ENCODE measurements at places on chromosomes 5 and 9.

- no peak for DNase-seq
These were observed 3.4 kb upstream of the CTSL start for GRCh38 chr9:87722393-87723088.

GRCh38 chr9:8259028-8259427 is 459.4 kb upstream of the DMAC1 start:
- DNase-seq, result no peak

DNA sequence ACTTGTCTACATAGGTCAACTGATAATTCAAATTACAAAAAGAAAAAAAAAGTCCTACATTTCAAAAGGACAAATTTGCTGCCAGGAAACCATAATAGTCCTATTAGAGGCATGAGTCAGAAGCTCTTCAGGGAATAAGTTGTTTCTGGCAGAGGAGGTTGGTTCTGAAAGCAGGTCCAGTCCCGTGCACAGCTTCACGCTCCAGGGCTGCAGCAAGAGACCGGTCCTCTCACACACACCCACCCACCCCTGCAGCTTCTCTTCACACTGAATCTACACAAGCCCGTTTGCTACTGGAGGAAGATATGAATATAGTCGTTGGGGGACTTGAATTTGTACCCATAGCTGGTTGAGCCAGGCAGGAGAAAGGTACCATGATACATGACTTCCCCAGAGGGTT is 36.9 kb upstream of the SLC1A3 start:
- DNase-seq, result no peak

DNA sequence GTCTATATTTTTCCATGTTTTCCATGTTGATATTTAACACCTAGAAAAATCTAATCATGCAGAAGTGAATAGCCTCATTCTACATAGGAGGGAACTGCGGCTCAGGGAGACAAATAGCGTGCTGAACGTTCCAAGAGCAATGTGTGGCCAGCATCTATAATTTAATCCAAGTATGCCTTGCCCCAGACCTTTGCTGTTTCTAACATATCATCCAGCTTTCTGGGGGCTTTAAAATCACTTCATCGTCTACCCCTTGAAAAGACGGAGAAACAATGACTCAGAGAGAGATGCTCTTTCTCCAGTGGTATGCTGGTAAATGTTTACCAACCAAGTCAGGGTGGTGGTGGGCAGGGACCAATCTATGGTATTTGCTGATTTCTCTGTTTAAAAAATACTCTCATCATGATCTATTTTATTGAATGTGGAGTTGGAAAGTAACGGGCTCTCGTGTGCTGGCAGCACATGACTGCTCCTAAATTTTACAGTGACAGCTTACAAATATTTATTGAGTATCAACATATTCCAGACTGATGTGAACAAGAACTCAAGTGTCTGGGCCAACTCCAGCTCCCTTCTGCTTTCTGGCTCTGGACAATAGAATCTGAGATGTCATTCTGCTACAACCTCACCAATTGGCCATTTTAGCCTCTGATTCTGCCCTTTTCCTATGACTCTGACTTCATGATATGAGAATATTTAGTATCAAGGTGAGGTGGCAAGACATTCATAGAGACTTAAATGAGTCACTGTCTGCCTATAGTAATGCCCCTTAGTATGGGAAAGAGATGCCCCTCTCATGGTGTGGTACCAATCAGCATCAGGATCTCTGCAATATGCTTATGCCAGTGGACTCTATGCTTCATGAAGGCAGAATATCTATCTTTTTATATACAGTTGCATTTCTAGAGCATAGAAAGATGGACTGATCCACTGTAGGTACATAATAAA is 407.4 kb upstream of the TNC start:
- no peak for DNase-seq

GRCh38 chr9:3809724-3810123 is 283.9 kb upstream of the RFX3 start:
- DNase-seq, result no peak

DNA sequence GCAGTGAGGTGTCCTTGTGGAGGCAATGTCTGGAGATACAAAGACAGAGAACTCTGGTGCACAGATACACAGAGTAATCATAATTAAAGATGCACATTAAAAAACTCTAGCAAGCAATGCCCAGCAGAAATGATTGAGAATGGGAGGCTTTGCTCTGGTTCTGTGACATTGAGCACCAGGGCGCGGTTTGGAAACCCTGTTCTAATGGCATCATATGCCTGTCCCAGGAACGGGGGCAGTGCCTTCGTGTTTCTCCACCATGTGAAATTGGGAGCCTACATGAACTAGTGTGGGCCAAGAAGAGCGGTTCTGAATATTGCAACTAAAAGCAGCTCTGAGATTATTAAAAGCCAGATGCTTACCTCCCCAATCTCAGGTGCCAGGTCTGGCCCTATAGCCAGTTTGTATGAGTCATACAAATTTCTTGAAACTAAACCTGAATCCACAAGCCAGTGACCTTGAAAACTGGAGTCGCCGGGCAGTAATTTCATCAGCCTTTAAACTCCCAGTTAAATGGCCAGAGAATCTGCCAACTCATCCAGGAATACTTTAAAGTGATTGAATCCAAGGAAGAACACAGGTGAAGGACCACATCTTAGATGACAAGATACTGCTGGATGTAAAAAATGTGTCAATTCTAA is 22.2 kb upstream of the CTSL start:
- DNase-seq, result no peak

DNA sequence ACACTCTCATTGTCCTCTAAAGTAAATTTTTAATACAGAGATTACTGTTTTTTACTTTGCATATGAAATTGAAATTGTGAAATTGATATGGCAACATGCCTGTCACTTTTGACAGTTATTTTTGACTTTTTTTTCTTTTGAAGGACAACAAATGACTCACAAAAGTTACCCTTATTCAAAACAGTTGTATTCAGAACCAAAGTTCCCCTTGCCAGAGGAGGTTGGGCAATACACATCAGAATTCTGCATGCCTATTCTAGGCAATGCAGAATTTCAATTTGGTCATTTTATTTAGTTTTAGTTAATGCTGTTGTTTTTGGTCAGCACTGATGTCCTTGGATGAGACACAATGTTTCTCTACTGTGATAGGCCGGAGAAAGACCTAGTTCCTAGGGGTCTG is 299.1 kb upstream of the PRR16 start:
- DNase-seq, result no peak

- DNase-seq, result no peak
These were observed 33.4 kb upstream of the FCHO2 start for GRCh38 chr5:72922422-72922821.

- no peak for DNase-seq
These were observed 53.6 kb downstream of the RXRA start for GRCh38 chr9:134379831-134380365.

GRCh38 chr5:170378740-170379139 is 10.4 kb downstream of the KCNMB1 start:
- DNase-seq, result no peak

- DNase-seq, result no peak
These were observed 98.1 kb upstream of the ERBIN start for GRCh38 chr5:65828022-65828896.

All from SHP77 (cell line).